NCI-H2171 (cell line): ENCODE measurements at places on chromosomes 16 and 17.

DNA sequence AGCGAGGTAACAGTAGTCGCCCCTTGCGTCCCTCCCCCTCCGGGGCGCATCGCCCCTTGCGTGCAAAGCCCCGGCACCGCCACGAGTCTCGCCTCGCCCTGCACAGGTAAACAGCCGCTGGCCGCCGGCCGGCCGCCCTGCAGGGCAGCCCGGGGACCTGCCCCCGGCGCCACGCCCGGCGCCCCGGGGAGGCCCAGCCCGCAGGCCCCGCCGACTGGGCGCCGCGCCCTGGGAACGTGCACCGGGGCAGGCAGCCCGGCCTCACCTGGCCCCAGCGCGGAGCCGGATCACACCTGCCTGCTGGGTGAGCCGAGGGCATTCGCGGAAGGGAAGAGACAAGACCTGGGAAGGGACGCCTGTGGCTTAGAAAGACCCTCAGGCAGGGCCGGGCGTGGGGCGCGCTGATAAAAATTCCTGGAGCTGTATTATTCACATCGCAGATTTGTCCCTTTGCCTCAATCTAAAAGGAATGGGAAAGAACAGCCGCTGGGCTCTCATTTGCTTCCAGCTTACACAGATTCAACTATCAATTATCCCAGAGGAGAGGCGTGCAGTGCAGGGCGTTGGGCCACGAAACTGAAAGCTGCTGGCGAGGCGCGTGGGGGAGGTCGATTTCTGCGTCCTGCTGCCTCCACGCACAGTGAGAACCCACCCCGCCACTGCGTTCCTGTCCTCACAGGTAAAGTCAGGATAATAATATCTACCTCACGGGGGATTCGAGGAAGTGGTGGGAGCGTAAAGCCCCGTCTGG lies 451.9 kb downstream of the SLC39A11 start:
- DNase-seq, result no peak

DNA sequence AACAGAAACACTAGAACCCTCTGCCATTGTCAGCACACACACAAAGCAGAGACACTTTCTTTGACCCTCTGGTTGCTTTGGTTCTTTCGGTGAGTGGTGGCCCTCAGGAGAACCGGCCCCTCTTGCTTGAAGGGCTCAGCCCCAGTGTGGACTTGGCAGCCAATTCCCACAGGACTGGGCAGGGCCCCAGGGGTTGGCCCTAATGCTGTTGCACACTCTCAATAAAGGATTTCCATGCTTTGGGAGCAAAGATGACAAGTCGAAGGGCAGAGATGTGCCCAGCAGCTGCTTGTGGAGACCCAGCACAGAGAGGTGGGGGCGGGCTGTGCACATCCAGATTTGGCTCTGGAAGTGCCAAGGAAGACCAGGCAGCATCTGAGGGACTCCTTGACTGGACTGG lies 149.0 kb downstream of the NTN1 start:
- DNase-seq, result no peak

GRCh38 chr17:43917348-43918025 lies 10.2 kb upstream of the MPP2 start:
- no peak for DNase-seq

GRCh38 chr16:7325834-7326233 lies 6.8 kb upstream of the RBFOX1 start:
- DNase-seq, result no peak

DNA sequence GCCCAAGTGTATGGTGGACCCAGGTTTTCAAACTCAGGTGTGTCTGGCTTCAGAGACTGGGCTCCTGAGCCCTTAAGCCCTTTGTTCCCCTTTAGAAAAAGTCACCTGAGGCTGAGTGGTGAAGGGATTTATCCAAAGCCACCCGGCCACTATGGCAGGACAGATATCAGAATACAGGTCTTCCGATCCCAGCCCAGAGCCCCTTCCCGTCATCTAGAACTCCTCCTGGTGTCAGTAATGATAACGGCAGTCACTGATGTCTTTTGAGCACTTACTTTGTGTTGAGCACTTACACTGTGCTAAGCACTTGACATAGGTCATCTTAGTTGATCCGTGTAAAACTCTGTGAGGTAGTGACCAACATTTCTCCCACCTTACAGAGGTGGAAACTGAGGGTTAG lies 16.6 kb downstream of the NOD2 start:
- no peak for DNase-seq

- no peak for DNase-seq
Observed at GRCh38 chr17:55931446-55931845, 180.6 kb downstream of the PCTP start.

GRCh38 chr16:4537376-4538343 lies 913 bp downstream of the CDIP1 start:
- DNase-seq, result peak; percentile 51

DNA sequence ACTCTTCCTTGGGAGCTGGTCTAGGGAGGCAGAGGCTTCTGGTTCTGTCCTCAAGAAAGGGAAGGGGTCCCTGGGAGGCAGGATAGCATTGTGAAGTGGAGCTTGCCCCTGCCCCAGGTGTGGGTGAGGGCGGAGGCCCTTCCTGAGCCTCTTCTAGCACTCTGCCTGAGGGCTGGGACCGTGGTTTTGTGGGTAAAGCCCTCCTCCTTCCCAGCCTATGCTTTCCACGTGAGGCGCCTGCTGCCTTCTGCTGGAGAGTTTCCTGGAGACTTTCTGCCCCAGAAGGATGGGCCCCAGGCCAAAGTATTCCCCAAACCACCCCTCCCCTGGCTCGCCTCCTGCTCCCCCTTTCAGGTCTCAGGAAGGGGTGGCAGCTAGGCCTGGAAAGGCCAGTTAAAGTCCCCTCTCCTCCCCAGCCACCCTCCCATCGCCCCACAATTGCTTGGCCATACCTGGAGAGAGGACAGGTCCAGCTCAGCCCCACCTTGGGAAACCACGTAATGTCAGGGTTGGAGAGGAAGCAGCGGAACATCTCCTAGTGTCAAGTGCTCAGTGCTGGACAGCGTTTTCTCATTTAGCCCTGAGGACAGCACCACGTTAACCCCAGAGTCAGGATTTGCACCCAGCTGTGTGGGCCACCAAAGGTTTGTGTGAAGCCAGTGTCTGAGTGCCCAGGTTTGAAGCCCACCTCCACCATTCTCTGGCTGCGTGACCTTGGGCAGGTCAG lies 5.6 kb downstream of the SBK1 start:
- DNase-seq, result no peak

DNA sequence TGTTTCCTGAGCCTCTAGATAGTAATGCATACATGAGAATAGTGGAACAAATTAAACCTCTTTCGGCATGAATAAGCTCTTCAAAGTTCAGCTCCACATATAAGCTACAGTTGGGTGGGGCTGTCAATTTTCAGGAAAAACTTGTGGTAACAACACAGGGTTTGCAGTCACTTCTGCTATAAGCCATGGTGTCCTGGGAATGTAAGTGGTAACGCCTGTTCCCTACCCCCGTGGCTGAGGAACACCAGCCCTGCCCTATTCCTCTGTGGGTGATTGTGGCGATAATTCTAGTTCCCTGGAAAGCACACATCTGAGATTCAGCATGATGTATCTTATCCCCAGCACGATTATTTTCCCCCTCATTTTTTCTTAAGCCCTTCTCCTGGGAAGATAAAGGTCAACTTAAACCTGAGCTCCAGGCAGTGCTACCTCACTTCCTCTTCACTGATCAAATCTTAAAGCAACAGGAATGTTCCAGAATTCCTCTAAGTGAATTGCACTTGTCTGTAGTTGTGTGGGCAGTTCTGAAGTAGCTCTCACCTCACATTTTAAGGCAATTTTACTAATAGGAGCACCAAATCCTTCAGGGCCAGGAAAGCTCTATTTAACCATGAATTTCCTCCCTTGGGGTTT lies 500.7 kb upstream of the HSBP1 start:
- no peak for DNase-seq

DNA sequence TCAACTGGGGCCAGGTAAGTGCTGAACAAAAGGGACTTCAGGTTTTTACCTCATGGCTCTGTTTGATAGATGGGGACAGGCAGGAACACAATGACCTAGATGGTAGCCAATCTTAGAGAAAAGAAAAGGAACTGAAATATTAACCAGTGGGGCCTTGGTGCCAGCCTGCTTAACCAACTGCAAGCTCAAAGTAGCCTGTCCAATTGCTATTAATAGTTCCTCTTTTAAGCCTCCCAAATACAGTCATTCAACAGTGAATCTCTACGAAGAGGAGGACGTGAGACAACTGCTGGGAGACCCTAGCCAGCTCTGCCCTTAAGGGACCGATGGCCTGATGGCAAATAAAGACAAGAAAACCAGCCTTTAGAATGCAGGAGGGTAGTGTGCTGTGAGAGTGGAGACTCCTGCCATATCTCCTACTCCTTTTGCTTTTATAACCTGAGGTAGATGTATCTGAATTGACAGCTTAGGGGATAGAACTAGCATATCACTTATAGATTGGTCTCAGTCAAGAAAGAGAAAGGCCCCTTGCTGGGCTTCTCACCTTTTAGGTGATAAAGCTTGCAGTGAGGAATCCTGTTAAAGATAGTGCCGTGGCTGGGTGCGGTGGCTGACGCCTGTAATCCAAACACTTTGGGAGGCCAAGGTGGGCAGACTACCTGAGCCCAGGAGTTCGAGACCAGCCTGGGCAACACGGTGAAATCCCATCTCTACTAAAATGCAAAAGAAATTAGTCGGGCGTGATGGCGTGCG lies 28.3 kb downstream of the ARSG start:
- DNase-seq, result no peak

- DNase-seq, result no peak
Observed at GRCh38 chr17:31067691-31068184, 27.0 kb upstream of the NF1 start.

DNA sequence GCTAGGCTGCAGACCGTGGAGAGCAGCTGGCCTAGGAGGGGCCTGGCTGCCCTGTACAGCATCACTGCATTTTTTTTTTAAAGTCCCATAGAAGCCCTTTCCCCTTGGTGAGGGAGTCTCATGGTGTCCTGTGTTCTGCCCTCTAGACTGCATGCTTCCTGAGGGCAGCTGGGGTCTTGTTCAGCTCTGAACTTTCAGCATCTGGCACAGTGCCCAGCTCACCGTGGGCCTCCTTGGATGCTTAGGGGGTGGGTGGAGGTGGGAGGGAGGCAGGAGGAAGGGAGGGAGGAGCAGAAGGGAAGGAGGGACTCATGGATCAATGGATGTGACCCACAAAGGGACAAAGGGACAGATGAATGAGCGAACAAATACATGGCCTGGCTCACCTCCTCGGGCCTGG lies 63.4 kb upstream of the TMEM97 start:
- no peak for DNase-seq

GRCh38 chr17:57750895-57751294 lies 5.8 kb upstream of the CCDC182 start:
- no peak for DNase-seq

DNA sequence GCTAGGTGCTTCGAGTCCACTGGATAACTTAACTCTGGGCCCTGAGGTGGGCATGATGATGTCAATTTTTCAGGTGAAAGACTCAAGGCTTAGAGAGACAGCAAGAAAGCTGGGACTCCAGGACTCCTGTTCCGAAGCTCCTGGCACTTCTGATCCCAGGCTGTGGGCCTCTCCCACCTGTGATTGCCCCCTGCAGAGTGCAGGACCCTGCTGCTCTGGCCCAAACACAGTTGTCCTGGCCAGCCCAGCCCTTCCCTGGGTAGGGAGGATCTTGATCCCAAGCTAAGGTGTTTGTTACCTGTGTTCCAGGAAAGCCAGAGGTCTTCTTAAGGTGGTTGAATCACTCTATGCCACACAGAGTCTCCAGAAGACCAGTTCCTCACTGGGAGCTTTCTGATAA lies 3.1 kb downstream of the CHST5 start:
- no peak for DNase-seq
